ENCODE measurements at places on chromosomes 2 and 18.

GRCh38 chr2:196433116-196433515, 206.4 kb upstream of the CCDC150 start:
- DNase-seq = no peak

- no peak for DNase-seq
Observed at GRCh38 chr2:101274142-101274541, 21.5 kb downstream of the CNOT11 start.

DNA sequence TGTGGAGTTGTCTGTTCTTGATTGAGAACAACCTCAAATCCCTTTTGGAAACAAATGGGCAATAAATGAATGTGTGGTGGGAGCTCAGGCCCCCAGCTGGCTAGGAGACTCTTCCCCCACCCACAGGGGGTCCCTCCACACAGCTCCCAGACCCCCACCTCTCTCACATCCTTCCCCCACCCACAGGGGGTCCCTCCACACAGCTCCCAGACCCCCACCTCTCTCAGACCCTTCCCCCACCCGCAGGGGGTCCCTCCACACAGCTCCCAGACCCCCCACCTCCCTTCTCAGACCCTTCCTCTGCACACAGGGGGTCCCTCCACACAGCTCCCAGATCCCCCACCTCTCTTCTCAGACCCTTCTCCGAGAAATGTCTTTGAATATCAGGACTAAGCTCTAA, 79.0 kb upstream of the CTDP1 start:
- DNase-seq = no peak

DNA sequence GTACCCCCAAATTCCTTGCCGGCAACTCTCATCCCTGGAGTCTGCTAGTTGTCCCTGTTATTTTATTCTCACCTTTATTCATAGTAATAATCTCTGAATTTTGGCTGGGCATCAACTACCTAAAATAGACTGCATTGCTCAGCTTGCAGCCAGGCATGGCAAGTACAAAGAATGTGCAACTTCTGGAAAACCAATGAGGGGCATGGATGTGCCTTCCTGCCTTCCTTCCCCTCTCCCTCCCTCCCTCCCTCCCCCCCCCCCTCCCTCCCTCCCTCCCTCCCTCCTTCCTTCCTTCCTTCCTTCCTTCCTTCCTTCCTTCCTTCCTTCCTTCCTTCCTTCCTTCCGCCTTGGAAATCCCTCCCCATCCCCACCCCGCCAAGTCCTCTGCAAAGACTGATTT, 162.8 kb downstream of the CCDC148 start:
- no peak for DNase-seq

- no peak for DNase-seq
Observed at GRCh38 chr2:109342930-109343329, 213.9 kb downstream of the SH3RF3 start.

All from NCI-H2029 treated with DMSO at 0.1 percent for 48 hours (cell line).